ENCODE measurements at places on chromosomes 12 and 14.

GRCh38 chr12:130969223-130969622, 15.5 kb downstream of the ADGRD1 start:
- DNase-seq, result no peak

DNA sequence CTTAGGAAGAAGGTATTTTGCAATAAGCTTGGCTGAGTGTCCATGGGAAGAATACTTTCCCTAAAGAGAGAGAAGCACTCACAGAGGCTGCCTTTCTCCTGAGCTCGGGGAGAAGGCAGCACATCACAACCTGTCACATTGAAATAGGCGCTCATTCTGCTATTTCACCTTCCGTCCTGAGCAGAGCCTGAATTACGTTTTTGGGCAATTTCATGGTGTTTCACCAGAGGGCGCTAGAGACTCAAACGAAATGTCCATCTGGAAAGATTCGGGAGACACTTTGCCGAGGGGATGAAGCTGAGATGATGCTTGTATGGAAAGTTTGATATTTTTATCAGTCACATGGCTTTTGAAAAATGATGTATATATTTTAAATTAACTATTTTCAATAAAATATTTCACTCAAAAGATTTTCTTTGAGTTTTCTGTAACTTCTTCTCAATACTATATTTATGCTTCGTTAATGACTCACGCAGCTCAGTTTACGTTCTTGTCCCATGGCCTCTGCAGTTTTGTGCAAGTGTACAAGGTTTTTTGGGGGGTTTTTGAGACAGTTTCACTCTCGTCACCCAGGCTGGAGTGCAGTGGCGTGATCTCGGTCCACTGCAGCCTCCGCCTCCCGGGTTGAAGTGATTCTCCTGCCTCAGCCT, 17.4 kb upstream of the B4GALNT3 start:
- peak; percentile 33 for DNase-seq

DNA sequence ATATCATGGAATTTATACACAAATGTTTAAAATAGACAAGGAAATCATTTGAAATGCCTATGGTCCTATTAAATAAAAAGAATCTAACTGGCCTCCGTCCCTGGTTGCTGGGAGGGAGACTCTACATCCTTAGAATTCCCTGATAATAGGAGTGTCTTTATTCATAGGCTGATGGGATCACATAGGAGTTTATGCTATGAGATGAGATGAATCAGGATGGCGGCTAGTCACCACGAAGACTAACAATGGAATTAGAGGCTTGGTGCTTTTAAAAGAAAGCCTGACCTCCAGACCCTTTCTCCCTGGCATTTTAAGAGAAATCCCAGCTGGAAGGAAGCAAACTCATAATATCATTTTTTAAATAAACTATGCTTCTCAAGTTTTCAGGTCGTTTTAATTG, 69.7 kb downstream of the SEC23A start:
- no peak for DNase-seq

GRCh38 chr12:106452309-106452708, 94.8 kb downstream of the POLR3B start:
- DNase-seq, result no peak

DNA sequence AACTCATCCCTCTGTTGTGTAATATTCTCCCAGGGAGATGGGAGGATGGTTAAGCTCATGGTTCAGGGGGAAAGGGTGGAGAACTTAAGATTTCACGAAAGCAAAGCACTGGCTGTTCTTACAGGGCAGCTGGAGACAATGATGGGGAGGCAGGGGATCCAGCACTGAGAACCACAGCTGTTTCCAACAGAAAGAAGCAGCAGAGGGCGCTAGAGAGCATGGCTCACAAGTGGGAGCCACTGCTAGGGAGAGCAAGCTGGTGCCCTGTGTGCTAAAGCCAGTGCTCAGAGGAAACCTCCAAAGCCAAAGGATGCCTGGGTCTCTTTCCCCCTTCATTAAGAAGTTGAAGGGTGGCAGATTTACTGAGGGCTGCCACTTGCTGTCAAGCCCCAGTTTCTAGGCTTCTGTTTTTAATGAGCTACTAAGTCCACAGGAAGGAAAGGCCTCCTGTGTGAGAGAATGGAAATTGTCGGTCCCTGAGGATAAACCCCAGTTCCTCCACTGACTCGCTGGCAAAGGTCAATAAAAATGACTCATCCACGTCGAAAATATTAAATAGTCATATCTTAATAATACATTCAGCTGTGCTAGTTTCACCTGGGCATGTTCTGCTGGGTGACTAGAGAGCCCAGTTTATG, 199.7 kb downstream of the ANO2 start:
- DNase-seq, result peak; percentile 22

GRCh38 chr12:110754101-110754793, 11.6 kb upstream of the PPP1CC start:
- DNase-seq, result no peak

- no peak for DNase-seq
These were observed 90.6 kb downstream of the CIT start for GRCh38 chr12:119786539-119786938.

GRCh38 chr12:40263616-40264409, 39.0 kb downstream of the LRRK2 start:
- no peak for DNase-seq

DNA sequence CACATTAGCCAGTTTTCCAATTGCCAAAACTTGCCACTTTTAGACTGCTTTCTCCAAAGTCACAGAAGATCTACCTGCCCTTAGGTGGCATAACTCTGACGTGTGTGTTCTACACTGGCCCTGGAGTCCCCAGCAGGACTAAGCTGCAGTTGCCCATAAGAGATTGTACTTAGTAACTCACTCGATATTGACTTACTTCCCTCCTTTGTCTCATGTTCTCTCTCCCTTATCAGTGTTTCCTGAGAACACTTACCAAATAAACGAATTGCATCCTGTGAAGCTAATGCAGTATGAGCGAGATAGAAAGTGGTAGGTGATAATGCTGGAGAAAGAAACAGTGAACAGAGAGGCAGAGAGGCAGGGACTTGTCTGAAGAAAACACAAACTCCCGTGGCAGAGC, 117.2 kb downstream of the NUAK1 start:
- DNase-seq, result no peak

- no peak for DNase-seq
These were observed 31.2 kb downstream of the SLC15A5 start for GRCh38 chr12:16246264-16246663.

DNA sequence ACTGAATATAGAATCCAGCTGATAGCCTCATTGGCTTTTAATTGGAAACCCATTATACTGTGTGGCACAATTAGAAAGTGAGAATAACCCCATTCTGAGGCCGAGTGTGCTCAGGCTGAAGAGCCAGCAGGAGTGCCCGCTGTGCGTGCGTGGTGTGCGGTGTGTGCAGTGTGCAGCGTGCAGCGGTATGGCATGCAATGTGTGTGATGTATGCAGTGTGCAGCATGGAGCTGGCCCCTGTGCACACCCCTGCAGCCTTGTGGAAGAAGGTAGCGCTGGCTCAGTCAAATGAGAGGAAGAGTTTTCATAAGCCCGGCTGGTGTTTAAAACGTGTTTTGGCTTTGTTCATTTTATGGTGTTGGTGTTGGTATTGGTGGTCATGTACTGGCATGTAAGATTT, 22.9 kb downstream of the CKB start:
- DNase-seq, result no peak

GRCh38 chr12:132559652-132560363, 50.6 kb downstream of the LRCOL1 start:
- peak; percentile 23 for DNase-seq

- DNase-seq, result no peak
These were observed 72.8 kb upstream of the ABCD2 start for GRCh38 chr12:39692258-39692853.

- no peak for DNase-seq
These were observed 16.0 kb downstream of the MRPL42 start for GRCh38 chr12:93483151-93483807.

DNA sequence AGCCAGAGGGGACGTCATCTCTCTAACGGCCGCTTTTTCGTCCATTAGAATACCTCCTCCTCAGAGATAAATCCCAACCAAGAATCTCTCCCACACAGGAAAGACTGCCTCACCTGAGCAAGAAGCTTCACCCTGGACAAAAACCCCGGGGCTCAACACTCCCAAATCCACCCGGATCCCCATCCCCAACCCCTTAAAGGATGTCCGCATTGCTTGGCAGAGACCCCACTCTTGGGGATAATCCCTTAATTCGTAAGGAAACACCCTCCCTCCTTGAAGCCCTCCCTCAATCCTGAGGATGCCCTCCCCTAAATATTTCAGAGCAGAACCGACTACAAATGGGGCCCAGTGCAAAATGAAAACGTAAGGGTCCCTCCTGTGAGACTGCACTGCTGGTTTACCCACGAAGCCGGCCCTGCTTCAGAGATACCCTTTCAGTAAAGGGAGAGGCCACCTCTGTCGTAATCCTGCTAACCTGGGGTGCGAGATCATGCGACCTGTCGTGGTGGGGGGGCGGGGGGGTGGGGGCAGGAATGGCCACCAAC, 655 bp upstream of the DYNLL1 start:
- DNase-seq, result no peak

GRCh38 chr14:85991156-85991555, 461.2 kb downstream of the FLRT2 start:
- no peak for DNase-seq

Measured in putamen (tissue), 1 donor.